Karpas-422 (cell line): ENCODE measurements at places on chromosomes 6 and 20. TPM values are rescaled to one million over a fixed set of nuclear protein-coding genes. Genes with fewer than 3 reads are reported as not detected.

BACH2 gene
- 1.4 and 3.2 TPM in 2 replicates for total RNA-seq

GRCh38 chr20:50876063-50876685 lies 55.1 kb downstream of the ADNP start:
- DNase-seq = no peak

DNA sequence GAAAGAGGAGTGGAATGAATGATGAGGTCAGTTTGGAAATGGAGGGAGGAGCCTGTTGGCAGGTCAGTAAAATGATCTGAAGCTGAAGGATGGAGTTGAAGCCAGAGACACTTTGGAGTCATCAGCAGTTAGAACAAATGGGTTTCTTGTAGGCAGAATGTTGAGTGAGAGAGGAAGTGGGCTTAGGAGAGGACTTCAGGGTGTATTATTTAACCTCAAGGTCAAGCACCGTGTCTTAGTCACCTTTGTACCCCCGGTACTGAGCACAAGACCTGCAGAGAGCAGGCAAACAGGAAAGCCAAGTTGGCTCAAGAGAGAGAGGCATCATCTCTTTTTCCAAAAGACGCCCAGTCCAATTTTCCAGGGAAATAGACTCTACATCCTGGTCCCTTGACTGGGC lies 23.3 kb downstream of the C20orf173 start:
- no peak for DNase-seq

GRCh38 chr6:138864343-138864890 lies 68.5 kb downstream of the ECT2L start:
- DNase-seq = no peak

GRCh38 chr6:35483062-35483461 lies 13.8 kb downstream of the TEAD3 start:
- no peak for DNase-seq
